ENCODE measurements at places on chromosomes 7 and 10.

- DNase-seq: no peak
Measured at GRCh38 chr7:51229106-51229537, 87.5 kb downstream of the COBL start.

GRCh38 chr10:101040061-101040460 lies 9.0 kb downstream of the SFXN3 start:
- no peak for DNase-seq

GRCh38 chr7:155604504-155604997 lies 39.9 kb upstream of the RBM33 start:
- DNase-seq: no peak

- DNase-seq: no peak
Measured at GRCh38 chr7:26284995-26285632, 6.5 kb upstream of the SNX10 start.
